ENCODE measurements at places on chromosomes 13 and 19.

GRCh38 chr19:4369888-4370260 is 26.5 kb downstream of the MPND start:
- no peak for DNase-seq

DNA sequence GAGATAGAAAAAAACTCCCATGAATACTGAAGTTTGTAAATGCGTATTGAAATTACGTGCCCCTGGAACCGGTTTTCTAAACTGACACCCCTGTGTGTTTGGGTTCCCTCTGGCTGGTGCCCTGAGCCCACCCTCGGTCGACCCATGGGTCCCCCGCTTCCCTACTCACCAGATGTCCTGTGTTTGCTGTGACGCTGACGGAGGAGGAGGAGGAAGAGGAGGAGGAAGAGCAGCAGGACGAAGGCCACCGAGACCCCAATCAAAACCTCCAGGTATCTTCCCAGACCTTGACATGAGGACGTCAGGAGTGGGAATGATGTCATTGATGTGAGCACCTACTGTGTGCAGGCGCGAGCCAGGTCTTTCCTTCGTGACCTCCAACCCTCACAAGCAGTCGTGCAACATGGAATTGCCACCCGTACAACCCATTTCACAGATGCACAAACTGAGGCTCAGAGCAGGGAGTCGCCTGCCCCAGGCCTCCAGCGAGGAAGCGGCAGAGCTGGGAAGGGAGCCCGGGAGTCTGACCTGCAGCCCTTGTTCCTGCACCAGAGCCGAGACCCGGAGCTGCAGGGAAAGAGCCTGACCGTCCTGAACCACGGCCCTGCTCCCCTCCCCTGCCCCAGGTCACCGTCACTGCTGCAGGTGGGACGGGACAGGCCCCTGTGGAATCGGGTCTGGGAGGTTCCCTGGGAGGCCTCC is 3.7 kb downstream of the LILRB3 start:
- no peak for DNase-seq

DNA sequence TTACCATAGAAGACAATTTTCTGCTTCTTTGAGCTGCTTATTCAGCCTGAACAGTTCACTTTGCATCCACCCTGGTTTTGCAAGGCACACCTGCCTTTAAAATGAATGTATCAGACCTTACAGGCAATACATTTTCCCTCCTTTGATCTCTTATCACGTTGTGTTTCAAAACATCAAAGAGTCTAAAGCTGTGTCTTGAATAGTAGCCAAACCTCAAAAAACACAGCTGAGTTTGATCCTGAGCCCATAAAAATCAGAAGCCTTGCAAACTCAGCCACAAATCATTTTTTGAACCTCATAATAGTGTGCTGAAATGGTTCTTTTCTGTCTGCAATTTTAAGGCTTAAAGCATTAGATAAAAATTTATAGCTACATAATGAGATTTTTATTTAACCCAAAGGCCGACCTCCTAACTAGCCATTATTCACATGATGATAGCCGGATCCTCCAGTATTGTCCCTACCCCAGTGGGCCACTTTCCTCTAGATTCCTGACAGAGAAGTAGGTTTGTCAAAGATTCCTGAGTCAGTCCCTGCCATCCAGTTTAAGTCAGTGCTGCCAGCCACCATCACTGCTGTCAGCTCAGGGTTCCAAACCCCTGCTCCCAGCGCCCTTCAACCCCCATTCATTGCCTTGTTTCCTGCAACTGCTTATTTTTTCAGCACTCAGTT is 71.8 kb downstream of the CAB39L start:
- DNase-seq: no peak

- no peak for DNase-seq
Measured at GRCh38 chr13:95524264-95524901, 28.1 kb upstream of the CLDN10 start.

DNA sequence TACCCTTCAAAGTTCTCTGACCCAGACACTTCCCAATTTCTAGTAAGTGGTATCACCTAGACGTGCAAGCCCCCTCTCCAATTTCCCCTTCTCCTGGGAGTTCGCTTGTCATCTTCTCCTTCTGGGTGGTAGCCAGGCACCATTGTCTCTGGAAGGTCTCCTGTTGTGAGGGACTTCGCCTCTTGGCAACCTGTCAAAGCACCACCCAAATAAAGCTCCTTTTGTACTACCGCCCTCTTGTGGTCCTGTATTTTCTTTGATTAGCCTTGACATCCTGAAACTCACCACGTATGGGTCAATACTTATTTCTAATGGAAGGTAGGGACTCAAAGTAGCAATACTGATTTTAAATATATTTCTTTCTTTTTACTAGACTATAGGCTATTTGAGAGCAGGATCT is 8.2 kb downstream of the GPC5 start:
- DNase-seq: no peak

All from Right ventricle myocardium inferior (tissue), 1 donor.